ENCODE measurements at places on chromosomes 13 and 19.

- DNase-seq = no peak
Measured at GRCh38 chr19:16206637-16207036, 8.9 kb downstream of the AP1M1 start.

GRCh38 chr13:41502031-41502430, 44.7 kb downstream of the RGCC start:
- no peak for DNase-seq

DNA sequence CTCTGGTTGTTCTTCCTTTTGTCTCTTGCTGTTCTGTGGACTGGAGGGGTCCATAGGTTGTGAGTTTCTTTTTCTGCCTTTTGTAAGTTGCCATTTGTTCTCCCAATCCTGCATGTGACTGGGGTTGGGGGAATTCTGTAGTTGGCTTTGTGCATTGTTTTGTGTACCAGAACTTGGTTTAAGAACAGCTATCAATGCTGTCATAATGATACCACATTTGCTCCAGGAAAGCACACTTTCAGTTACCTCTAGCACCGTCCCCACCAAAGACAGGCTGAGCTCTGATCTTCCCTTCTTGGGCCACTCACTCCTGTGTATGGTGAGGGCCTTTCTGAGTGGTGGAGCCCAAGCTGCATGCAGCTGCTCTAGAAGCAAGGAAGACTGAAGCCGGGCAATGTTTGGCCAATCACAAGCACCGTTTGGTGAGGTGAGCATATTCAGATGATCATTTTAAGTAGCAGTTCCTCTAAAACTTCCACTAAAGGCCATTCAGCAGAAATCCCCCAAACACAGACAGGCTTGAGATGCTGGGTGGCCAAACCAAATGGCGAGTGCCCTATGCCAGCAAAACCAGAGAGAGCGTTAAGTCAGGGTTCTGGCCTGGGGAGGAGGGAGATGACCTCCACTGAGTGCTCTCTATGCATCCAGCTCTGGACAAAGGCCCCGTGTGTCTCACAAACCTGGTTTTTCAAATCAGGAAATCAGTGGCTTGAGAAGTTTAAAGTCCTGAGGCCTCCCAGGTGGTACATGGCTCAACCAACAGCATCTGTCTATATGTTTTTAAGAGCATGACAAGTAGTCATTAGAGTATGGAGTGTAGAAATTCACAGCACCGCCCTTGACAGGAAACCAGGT, 120.7 kb upstream of the SPATA13 start:
- no peak for DNase-seq

- DNase-seq = no peak
Measured at GRCh38 chr13:106709522-106709921, 141.6 kb upstream of the ARGLU1 start.

DNA sequence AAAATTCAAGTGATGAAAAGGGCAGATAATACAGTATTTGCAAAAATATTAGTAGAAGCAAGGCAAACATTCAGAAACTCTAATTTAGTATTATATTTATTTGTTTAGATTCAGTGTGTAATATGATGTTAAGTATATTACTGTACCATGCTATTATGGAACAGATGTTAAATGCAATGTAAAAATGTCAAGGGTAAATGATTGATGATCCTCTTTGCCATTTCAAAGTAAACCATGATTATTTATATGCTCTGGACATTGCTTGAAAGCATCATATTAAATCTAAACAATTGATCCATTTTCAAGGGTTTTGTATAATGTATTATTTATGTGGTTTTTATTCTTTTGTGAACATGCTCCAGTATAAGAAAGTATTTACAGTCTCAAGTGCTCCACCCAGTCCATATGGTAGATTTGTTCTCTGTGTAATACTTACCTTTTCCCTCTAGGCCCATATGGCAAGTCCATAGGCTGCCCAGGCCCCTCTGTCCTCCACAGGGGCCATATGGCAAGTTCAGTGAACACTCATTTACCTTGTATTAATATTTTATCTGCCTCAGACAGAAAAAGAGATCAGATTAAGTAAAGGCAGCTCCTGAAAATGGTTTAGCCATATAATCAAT, 353.5 kb downstream of the DACH1 start:
- DNase-seq = no peak

- DNase-seq = no peak
Measured at GRCh38 chr13:111407381-111408131, 87.1 kb downstream of the TEX29 start.

DNA sequence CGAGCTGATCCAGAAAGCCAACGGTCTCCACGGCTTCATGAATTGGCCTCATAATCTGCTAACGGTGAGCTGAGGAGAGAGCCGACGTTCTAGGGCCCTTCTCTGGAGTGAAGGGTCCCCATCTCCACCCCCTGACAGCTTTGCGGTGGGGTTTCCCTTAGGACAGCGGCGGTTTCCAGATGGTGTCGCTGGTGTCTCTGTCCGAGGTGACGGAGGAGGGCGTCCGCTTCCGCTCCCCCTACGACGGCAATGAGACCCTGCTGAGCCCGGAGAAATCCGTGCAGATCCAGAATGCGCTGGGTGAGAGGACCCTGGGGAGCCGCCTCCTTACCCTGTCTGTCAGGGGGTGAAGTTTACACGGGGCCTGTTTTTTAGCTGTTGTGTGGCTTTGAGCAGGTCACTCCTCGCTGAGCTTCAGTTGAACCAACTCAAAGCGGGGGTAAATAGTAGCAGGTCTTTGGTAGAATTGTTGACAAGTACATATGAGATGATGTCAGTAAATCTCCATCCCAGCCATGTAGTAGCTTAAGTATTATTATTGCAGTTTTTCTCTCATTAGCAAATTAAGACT, 801 bp downstream of the QTRT1 start:
- DNase-seq = no peak

GRCh38 chr13:48631441-48631840, 22.3 kb upstream of the CYSLTR2 start:
- DNase-seq = no peak

GRCh38 chr13:112102243-112102642, 35.3 kb downstream of the SOX1 start:
- no peak for DNase-seq

DNA sequence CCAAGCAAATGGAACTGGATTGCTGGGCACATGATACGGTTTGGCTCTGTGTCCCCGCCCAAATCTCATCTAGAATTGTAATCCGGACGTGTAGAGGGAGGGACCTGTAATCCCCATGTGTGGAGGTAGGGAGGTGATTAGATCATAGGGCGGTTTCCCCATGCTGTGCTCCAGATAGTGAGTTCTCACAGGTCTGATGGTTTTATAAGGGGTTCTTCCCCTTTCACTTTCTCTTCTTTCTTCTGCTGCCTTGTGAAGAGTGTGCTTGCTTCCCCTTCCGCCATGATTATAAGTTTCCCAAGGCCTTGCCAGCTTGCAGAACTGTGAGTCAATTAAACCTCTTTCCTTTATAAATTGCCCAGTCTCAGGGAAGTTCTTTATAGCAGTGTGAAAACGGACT, 32.6 kb upstream of the MTIF3 start:
- DNase-seq = no peak

DNA sequence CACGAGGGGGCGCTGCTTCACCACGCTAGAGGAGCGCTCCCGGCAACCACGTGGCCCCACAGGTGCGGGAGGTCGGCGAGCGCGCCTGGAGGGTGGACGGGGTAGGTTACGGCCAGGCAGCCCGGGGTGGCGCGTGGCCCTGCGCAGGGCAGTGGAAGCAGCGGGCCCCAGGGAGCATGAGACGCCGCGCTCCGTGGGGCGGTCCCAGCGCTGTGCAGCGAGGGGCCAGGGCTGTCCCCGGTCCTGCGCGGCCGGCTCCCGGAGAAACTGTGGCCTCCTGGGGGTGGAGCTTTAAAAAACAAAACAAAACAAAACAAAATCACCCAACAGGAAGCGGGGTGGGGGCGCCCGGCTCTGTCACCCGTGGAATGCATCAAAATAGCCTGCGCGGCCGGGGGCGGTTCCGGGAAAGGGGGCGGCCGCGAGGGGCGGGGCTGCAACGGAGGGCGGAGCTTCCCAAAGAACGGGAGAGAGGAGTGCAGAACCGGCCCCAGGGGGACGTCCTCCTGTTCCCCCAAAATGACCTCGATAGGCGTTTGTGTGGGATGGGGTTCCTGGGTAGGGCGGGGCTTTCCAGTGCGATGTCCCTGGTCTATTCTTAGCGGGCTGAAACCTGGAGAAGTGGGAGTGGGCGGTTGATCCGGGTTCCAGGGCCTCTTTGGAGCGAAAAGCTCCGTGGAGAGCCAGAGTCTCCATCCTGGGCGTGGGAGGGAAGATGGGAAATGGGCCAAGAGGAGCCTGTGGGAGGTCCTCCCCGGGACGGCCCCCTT, 27.3 kb downstream of the NUMBL start:
- peak; percentile 95 for DNase-seq

DNA sequence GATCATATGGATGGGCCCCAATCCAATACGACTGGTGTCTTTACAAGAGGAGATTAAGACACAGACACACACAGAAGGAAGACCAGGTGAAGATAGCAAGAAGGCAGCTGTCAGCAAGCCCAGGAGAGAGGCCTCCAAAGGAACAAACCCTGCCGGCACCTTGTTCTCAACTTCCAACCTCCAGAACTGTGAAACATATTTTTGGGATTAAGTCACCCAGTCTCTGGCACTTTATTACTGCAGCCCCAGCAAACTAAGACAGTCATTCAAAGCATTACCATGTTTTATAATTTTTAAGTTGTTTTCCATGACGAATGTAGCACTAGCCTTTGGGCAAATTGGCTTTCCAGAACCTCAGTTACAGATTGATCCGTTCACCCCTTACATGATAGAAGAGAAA, 11.3 kb downstream of the STARD13 start:
- no peak for DNase-seq

DNA sequence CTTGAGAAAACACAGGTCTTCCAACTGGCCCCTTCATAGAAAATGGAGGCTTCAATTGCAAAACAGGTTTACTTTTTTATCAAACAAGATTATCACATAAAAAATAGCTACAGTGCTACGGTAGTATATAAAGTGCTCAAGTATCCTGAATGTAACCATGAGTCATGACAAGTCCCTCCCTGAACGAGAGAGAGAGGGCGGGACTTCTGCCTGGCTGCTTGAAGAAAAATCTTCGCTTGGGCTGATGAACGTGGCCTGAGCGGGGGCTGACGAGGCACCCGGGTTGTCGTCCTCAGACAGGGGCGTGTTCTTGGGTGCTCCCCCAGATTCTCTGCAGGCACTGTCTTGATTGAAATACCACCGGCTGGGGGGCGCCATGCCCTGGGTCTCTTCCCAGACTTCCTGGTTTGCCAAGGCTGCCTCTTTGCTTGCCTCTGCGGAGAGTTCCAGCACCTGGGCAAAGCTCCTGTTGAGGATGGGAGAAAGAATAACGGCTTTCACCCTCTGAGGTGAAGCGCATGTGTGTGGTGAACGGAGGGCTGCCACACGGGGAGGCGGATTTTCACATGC, 23.2 kb upstream of the CPAMD8 start:
- DNase-seq = no peak

DNA sequence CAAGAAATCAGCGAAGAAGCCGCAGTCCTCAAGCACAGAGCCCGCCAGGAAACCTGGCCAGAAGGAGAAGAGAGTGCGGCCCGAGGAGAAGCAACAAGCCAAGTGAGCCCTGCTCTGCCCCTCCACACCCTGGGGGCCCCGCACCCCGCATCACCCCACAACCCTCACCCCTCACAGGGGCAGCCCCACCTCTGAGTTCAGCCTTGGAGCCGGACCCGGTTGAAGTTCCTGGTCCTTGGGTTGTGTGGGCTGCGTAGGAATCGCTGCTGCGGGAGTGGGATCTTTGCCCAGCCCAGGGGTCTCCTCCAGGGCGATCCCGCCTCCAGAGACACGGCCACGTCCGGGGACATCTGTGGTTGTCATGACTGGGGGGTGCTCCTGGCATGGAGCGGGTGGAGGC, 22.0 kb downstream of the PLIN4 start:
- DNase-seq = no peak

DNA sequence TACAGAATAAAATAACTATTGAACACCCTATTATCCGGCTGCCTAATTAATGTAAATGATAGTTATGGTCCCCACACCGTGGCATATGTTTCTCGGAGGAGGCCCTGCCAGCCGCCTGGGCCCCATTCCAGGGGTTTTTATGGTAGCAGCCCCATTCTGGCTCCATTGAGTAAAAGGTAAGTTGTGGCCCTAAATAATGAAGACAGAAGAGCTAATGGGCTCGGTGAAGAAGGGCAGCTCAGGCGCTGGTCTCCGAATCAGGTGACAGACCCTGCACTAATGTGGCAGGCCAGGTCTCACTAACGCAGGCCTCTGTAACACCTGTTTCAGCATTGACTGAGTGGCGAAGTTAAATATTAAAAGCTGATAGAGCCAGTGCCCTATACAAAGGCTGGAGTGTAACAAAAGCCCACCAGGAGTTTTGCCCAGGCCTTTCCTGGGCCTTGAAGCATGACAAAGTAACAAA, 19.1 kb downstream of the POP4 start:
- no peak for DNase-seq

DNA sequence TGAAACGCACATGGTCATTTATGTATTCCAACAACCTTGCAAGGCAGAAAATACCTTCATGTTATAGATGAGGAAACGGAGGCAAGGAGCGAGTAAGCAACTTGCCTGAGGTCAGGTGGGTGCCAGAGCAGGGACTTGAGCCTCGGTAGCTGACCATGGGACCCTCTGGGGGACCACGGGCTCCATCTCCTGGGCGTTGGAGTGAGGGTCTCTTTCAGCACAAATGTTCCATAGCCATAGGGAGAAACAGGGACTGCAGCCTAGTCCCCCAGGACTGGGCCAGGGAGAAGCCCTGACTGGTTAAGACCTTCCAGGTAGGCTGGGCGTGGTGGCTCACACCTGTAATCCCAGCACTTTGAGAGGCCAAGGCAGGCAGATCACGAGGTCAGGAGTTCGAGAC, 38.4 kb upstream of the ADGRE5 start:
- no peak for DNase-seq

DNA sequence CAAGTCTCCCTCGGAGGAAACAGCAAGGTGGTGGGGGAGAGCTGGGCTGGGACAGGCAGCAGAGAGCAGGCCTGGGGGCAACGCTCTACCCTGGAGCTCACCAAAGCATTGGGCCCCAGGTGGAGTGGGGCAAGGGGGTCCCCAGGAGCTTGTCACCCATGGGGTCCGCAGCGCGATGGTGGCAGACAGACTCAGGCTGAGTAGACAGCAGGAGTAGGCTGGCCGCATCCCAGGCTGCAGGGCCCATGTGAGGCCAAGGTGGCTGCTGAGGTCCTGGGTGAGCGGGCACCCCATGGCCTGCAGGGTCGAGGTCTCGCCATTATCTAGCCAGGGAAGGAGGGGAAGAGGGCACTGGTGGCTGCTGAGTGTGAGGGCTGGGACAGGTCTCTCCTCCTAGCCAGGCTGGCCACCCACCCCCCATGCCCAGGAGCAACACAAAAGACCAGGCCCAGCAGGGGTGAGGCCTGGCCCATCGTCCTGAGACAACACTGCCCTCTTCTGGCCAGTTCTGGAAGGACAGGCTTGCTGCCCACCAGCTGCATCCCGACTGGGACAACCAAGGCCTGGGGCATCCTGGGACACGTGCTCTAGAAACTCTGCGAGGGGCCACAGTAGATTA, 33.1 kb downstream of the CEBPG start:
- peak; percentile 79 for DNase-seq
